Esophagus squamous epithelium (tissue), 5 donors: ENCODE measurements at places on chromosomes 3 and 15. TPM values are rescaled to one million over a fixed set of nuclear protein-coding genes. Genes with fewer than 3 reads are reported as not detected.

- no peaks in the 10 kb centered on the region for H3K36me3 ChIP-seq
- H3K4me3 ChIP-seq, result no peak overlapping the region
- no peaks in the 10 kb centered on the region for H3K27me3 ChIP-seq
- peaks cover 12% of the 10 kb centered on the region for H3K4me1 ChIP-seq
- DNase-seq, result no peak
Observed at GRCh38 chr3:111068574-111068973, 3.0 kb upstream of the NECTIN3 start.

DNA sequence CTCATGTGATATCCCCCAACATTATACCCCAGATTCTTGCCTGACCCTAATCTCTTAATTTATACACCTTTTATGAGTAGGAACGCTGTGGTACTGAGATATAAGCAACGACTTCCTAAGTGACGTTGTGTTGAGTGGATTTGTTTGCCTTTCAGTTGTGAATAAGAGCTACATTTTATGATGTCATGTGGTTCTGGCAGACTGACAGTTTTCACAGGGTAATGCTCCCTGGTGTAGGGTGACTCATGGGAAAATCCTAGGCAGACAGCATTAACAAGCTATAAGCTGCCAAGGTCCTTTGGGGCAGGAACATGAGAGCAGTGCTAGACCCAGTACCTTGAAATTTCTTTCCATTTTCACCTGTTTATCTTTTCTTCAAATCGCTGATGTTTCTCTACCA lies 11.2 kb downstream of the C3orf52 start:
- DNase-seq, result no peak
- H3K36me3 ChIP-seq, result no peaks in the 10 kb centered on the region
- H3K4me1 ChIP-seq, result no peaks in the 10 kb centered on the region
- no peaks in the 10 kb centered on the region for H3K27me3 ChIP-seq
- H3K4me3 ChIP-seq, result no peak overlapping the region
- H3K27ac ChIP-seq, result no peak overlapping the region

- no peaks in the 10 kb centered on the region for H3K27me3 ChIP-seq
- H3K36me3 ChIP-seq, result no peaks in the 10 kb centered on the region
- H3K4me1 ChIP-seq, result no peaks in the 10 kb centered on the region
- no peak for DNase-seq
- peak within 1 kb of the TSS; percentile 53 for H3K4me3 ChIP-seq
Observed at GRCh38 chr3:122324871-122325323, at the start of gene CSTA. Gene CSTA, plus strand, starts transcription at chr3:122325248. Its CDS starts 45 bp downstream, at chr3:122325293.

DNA sequence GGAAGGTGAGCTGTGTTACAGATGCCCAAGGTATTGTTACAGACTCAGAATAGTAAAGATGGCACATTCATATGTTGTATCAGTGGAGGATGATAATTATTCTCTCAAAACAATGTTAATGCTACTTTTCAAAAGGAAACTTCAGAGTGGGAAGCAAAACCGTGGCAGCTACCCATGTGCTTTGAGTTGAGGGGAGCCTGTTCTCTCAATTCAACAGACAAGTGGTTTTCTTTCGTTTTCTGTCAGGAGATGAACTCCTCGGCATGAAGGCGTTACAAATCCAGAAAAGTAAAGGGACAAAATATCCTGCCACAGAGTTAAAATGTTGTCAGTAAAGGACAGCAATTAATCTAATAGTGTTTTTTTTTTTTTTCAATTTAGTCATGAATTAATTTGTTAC lies 629.4 kb upstream of the GBE1 start:
- DNase-seq, result no peak
- H3K4me3 ChIP-seq, result no peak overlapping the region

GRCh38 chr15:57251308-57251707 lies 125.0 kb upstream of the CGNL1 start:
- H3K4me3 ChIP-seq, result no peak overlapping the region
- DNase-seq, result no peak
- no peaks in the 10 kb centered on the region for H3K36me3 ChIP-seq

DNA sequence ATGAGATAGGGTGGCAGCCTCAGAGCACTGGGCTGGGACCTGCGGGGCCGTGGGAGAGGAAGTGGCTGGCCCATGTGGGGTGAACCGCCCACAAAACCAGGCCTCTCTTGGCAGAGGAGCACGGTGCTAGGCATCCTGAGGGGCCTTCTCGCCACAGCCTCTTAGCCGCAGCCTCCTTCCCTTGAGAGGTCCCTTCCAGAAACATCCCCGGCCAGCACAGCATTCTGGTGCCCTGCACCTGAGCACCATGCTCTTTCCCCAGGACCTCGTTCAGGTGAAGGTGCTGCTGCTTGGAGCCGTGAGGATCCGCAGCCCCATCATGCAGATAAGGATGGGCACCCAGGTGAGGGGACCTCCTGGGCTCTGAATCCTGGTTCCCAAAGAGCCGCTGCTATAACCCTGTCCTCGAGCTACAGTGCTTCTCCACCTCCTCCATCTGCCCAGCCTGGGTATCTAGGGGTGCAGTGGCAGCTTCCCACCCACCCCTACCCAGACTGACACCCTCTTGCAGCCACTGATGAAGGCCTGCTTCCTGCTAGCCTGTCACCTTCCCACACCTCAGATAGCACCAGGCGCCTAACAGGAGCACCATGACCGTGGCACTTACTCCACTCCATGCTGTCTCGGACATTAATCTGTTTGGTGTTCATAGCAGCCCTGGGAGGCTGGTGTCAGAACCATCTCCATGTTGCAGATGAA lies 11.2 kb upstream of the TXNRD3 start:
- no peak for DNase-seq
- no peaks in the 10 kb centered on the region for H3K4me1 ChIP-seq
- no peak overlapping the region for H3K4me3 ChIP-seq
- peaks cover 51% of the 10 kb centered on the region for H3K27me3 ChIP-seq

Gene MESP1
- 0.23 TPM for total RNA-seq
